CD8-positive, alpha-beta memory T cell (primary cell): ENCODE measurements at places on chromosomes 2 and 18. TPM values are rescaled to one million over a fixed set of nuclear protein-coding genes. Genes with fewer than 3 reads are reported as not detected.

GRCh38 chr2:42902939-42903709, 110.7 kb upstream of the HAAO start:
- H3K27me3 ChIP-seq, result no peaks in the 10 kb centered on the region
- no peaks in the 10 kb centered on the region for H3K4me1 ChIP-seq
- DNase-seq, result no peak
- H3K36me3 ChIP-seq, result no peaks in the 10 kb centered on the region
- H3K27ac ChIP-seq, result no peak overlapping the region

- H3K27me3 ChIP-seq, result no peaks in the 10 kb centered on the region
- no peaks in the 10 kb centered on the region for H3K4me1 ChIP-seq
- DNase-seq, result no peak
- no peaks in the 10 kb centered on the region for H3K36me3 ChIP-seq
- no peak overlapping the region for H3K4me3 ChIP-seq
Observed at GRCh38 chr2:150538651-150539201, 51.3 kb upstream of the RND3 start.

- no peaks in the 10 kb centered on the region for H3K4me1 ChIP-seq
- no peak overlapping the region for H3K4me3 ChIP-seq
- DNase-seq, result no peak
- no peak overlapping the region for H3K27ac ChIP-seq
- no peaks in the 10 kb centered on the region for H3K36me3 ChIP-seq
Observed at GRCh38 chr2:156470975-156471583, 34.9 kb downstream of the GPD2 start.

- DNase-seq, result no peak
- H3K36me3 ChIP-seq, result no peaks in the 10 kb centered on the region
- no peaks in the 10 kb centered on the region for H3K4me1 ChIP-seq
- no peaks in the 10 kb centered on the region for H3K27me3 ChIP-seq
- H3K27ac ChIP-seq, result no peak overlapping the region
Observed at GRCh38 chr2:113407446-113408099, 29.9 kb upstream of the ZNG1B start.

C2orf74 gene
- 12.5 TPM for total RNA-seq

GPR35 gene
- total RNA-seq, result 8.4 TPM

GRCh38 chr2:33577084-33577483, 22.0 kb downstream of the FAM98A start:
- no peak overlapping the region for H3K27ac ChIP-seq
- no peak for DNase-seq
- peaks cover under 1% of the 10 kb centered on the region for H3K4me1 ChIP-seq
- H3K4me3 ChIP-seq, result no peak overlapping the region
- H3K36me3 ChIP-seq, result no peaks in the 10 kb centered on the region

NT5C1B gene
- not detected for total RNA-seq
